ENCODE measurements at places on chromosomes 11 and 22. TPM values are rescaled to one million over a fixed set of nuclear protein-coding genes. Genes with fewer than 3 reads are reported as not detected.

WNT7B gene
- 0.10 TPM for total RNA-seq

SMTN gene
- total RNA-seq: 335 TPM

OR2AT4 gene
- total RNA-seq: not detected

CELSR1 gene
- total RNA-seq: 7.6 TPM
